ENCODE measurements at places on chromosomes 13 and 19. TPM values are rescaled to one million over a fixed set of nuclear protein-coding genes. Genes with fewer than 3 reads are reported as not detected.

The BTBD2 gene
- 36.4 TPM for total RNA-seq

The ZNF540 gene
- 1.2 TPM for total RNA-seq

The C13orf46 gene
- 0.28 TPM for total RNA-seq

The HOMER3 gene
- total RNA-seq = 72.1 TPM

The SSC5D gene
- 5.4 TPM for total RNA-seq

The MARK4 gene
- total RNA-seq = 11.9 TPM

The CDX2 gene
- total RNA-seq = not detected

The MAB21L1 gene
- 0.43 TPM for total RNA-seq

The ARL11 gene
- total RNA-seq = not detected

The TJP3 gene
- total RNA-seq = not detected

The DAND5 gene
- total RNA-seq = not detected

The CSNK1G2 gene
- 58.3 TPM for total RNA-seq

The GEMIN7 gene
- total RNA-seq = 15.6 TPM

The MPHOSPH8 gene
- total RNA-seq = 15.1 TPM

The RASIP1 gene
- 1.3 TPM for total RNA-seq

The SYCN gene
- total RNA-seq = not detected
